ENCODE measurements at places on chromosomes 5 and 9.
A peak's percentile ranks its signal among the peaks of the same experiment; 100 is the strongest.

DNA sequence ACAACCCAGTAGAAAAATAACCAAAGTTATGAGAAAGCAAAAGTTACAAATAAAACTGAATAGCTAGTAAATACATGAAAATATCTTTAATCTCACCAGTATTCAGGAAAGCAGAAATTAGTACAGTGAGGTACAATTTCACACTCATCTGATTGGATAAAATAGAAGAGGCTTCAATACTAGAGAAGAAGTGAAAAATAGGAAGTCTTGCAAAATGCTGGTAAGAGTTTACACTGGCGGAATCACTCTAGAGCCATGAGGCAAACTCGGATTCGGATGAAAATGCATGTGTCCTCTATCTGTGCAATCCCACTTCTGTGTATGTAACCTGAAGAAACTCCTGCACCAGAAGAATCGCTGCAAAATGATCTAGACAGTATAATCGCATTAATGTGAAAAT is 128.9 kb downstream of the CCDC192 start:
- DNase-seq = no peak

DNA sequence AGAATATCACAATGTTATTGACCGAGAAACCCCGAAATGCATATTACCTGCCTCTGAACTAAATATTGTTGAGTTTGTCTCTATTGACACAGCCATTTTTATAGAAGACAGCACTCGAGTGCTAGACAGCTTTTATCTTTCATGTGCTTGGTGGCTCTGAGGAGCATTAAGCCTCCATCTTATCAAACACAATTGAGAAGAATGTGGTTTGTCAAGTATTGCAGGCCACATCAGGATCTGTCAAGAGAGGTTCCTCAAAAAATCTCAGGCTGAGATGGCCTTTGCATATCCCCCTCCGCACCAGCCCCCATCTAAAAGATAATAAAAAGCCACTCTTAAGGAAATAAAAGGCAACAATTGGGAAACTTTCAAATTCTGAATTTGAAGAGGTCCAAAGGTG is 284.8 kb downstream of the DENND1A start:
- DNase-seq = no peak

DNA sequence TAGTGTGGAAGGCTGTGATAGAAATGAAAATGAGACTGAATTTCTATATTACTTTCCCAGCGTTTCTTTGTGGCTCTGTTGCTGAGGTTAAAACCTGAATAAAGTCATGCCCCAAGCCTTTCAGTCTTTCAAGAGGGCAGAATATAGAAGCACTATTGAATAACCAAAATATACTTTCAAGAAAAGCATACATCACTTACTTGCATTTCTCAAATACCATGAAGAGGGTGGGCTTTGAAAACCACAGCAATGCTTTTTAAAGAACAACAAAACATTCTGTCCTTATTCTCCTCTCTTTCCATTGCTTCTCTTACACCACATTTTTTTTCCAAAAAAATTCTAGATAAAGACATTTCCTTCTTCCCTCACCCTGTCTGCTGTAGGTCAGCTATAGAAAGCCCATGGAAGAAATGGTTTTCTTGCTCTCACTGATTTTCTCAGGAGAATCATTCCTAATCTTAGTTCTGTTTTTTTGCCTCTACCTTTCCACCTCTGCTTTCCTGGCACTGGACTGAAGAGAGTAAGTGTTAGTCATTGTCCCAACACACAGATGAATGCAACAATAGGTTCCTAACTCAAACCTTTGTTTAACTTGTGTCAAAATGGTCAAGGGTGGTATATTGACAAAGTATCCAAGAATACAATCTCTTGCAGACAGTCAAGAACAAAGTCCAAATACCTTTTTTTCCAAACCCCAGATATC is 51.6 kb downstream of the NUDT12 start:
- DNase-seq = no peak

DNA sequence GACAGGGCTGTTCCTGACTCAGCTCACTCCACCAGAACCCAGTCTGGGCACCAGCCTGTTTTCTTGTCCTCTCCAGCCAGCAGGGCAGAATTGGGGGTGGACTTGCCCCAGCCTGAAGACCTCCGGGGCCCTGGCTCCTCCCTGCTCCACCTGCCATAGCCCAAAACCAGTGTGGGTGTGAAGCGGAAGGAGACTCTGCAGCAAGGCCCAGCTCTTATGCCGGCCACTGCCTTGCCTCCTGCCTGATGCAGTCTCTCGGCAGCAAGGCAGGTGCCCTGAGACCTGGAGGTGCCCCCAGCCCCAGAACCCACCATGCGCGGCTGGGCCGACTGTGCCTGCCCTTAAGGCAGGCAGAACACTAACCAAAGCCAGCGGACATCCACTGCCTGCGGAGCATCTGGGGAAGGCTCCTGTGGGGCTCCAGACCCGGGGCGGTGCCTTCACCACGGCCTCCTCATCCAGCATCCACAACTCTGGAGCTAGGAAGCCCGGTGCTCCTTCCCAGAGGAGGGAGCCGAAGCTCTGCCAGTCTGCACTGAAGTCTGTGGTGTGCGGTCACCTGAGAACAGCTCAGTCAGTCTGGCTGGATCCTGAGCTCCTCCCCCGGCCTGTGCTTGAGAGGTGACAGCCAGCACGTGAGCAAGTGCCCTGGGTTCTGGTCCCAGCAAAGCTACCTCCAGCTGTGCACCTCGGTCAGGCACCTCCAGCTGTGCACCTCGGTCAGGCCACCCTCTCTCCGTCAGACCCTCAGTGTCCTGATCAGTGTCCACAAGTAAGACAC is 116.7 kb downstream of the ADAMTS2 start:
- no peak for DNase-seq

DNA sequence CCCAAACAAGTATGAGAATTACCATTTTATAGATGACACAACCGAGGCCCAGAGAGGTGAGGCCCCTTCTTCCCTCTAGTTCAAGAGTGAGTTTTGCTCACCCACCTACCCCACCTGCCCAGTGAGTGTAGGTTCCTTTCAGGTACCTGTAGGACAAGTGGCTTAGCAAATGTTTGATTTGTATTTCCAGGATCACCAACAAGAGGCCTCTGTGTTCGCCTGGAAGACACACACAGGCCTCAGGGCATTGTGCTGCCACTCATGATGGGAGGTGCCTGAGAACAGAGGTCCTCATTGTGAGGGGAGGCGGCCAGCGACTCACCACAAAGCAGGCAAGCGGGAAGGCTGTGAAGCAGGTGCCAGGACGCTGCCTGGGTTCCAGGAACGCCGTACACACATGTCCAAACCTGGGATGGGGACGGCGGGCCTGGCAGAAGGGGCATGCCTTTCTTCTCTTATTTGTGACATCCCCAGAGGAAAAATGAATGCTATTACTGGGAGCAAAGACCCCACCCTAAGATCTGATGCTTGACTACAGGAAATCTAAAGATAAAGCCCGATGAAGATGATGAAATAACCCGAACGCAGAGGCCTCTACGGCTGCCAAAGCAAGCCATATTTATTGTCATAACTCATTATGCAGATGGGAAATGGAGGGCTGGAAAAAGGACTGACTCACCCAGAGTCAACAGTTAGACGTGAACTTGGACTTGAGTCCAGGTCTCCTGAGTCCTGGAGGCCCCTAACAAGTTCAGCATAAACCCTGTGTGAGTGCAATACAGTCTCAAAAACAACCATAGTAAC is 60.2 kb upstream of the SLC25A51 start:
- DNase-seq = no peak

- no peak for DNase-seq
Measured at GRCh38 chr9:89477384-89477783, 20.5 kb downstream of the SEMA4D start.

DNA sequence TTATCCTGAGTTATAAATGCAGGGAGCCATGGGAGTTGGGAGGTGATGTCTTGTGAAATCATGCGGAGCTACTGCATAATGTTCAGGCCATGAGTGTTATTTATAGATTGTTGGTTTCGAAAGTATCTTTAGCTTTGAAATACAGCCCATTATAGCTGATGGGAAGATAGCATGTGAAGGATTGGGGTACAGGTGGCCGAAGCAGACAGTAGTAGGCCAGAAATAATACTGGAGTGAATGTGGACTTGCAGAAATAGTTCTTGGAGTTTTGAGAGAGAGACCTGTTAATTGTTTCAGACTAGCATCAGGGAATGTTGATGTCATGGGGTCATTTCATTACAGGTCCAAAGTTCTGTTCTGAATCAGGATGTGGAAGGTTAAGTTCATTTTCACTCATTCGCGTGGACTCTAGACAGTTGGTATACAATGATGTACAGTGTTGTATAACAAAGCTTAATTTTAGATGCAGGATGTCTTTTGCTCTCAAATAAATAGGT is 3.8 kb downstream of the ATP6V1G1 start:
- no peak for DNase-seq

DNA sequence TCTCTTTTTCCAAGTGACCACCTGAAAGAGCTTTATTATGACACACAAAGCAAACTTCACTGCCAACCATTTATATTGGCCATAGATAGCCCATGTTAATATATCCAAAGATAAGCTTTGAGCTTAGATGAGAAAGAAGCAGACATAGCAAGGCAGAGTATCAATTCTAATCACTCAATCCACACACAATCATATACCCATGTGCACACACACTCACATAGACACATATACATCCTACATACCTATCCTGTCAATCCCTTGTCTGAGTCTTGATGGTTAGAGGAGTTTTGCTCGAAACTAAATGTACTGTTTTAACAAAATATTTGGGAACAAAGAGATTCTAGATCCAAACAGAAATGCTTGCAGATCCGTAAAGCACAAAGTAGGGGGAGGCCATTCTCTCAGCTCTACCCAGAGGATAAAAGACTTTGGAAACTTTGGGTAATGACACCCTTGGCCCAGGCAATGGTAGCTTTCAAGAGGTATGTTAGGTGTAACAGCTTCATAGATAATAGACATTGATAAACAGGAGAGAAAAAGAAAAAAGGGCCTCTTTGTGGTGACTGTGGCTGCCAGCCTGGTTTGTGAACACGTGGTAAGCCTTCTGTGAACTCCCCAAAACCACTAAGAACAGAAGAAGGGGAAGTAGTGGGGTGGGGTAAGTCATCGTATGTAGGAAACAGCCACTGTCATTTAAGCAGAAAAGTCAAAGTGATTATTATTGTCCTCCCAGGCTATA is 121.6 kb downstream of the TLR4 start:
- DNase-seq = no peak

DNA sequence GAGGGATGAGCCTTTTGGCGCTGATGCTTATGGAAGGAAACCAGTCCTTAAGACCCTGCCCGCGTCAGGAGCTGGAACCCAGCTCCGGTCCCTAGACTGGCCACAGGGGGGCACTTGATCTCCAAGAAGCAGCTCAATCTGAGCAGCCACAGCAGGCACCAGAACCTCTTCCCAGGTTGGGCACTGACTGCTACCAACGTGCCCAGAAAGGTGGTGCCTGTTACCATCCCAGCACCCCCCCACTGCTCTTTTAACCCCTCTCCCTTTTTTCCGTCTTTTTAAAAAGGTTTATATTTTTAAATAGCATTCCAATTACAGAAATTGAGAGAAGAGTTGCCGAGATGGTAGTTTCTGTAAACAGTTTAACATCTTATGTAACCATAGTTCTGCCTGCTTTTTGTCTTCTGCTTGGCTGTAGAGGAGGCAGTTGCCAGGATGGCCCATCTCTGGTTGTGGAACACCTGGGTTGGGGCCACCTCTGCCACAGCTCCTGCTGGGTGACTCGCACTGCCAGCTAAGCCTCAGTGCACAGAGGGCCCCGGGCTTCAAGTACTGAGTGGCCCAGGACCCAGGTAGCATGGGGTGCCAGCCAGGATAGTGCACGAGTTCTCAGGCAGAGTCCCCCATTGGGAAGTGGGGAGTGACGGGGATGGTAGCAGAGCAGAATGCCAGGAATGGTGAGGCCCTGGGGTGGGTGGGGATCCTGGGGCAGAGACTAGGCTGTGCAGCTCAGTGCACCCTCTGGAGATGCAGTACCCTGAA is 62.8 kb downstream of the PFDN1 start:
- DNase-seq = peak; percentile 29

GRCh38 chr9:134946663-134947062 is 29.0 kb upstream of the FCN1 start:
- DNase-seq = no peak

DNA sequence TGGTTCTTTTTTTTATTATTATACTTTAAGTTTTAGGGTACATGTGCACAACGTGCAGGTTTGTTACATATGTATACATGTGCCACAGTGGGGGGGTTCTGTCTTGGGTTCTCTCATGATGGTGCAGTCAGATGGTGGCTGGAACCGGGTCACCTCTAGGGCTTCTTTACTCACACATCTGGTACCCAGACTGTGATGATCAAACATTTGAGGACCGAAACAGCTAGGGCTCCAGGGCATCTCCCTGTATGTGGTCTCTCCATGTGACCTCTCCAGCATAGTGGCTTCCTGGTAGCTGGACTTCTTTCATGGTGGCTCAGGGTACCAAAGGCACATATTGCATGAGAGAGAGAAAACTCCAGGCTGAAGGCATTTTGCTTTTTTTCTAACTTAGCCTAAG is 9.8 kb upstream of the CRHBP start:
- DNase-seq = no peak

DNA sequence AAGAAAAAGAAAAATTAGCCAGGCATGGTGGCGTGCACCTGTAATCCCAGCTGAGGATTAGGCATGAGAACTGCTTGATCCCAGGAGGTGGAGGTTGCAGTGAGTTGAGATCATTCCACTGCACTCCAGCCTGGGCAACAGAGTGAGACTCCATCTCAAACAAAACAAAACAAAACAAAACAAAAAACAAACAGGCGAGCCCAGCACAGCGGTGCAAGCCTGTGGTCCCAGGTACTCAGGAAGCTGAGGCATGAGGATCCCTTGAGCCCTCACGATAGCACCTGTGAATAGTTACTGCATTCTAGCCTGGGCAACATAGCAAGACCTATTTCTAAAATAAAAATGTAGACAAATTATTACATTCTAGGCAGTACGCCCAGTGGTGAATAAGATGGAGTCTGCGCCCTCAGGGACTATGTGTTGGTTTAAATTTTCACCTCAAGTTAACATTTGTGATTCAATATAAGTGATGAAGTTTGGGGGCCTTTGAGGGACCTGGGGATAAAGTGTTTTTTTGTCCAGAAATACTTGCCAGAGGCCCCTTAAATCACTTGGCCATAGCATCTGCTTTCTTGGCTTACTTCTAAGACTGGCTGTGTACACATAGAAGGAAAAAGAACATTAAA is 3.4 kb upstream of the GAPVD1 start:
- DNase-seq = no peak

DNA sequence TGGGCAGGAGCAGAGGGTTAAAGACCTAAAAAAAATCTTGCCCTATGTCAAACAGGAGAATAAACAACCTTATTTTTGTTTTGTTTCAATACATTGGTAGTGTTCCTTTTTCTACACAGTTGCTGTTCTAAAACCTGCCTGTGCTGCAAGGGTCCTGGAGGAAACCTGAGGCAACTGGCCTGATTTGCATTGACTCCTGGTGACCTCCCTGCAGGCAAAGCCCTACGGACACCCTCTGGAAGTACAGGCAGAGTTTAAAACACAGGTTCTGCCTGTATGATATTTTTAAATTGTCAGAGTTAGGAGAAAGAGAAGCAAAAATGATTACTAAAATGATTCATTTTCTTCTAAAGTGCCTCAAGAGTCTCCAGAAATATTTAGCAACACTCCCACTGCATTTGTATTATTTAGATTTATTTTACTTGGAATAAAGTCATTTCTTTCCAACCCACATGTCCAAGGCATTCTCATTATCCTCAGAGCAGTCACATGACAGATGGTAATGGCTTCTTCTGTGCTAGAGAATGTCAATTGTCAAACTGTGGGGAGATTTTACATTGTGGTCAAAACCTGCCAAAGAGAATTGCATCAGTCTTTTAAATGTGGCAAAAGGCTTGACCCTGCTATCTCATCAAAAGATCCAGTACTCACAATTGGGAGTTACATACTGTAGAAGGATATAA is 559.6 kb downstream of the CETN3 start:
- no peak for DNase-seq

Measured in activated naive CD4-positive, alpha-beta T cell (primary cell).